ENCODE measurements at places on chromosomes 11 and 22. TPM values are rescaled to one million over a fixed set of nuclear protein-coding genes. Genes with fewer than 3 reads are reported as not detected.

The P2RY2 gene
- total RNA-seq, result 0.35 TPM

GRCh38 chr11:117316197-117316961, at the start of gene BACE1:
Gene BACE1, minus strand, starts transcription at chr11:117316256. Its CDS starts 461 bp downstream, at chr11:117315795.
- ATAC-seq, result peak; percentile 93

GRCh38 chr11:69750875-69751597, 24.1 kb downstream of the FGF4 start:
- no peak for ATAC-seq

The CCDC116 gene
- 1.3 TPM for total RNA-seq

DNA sequence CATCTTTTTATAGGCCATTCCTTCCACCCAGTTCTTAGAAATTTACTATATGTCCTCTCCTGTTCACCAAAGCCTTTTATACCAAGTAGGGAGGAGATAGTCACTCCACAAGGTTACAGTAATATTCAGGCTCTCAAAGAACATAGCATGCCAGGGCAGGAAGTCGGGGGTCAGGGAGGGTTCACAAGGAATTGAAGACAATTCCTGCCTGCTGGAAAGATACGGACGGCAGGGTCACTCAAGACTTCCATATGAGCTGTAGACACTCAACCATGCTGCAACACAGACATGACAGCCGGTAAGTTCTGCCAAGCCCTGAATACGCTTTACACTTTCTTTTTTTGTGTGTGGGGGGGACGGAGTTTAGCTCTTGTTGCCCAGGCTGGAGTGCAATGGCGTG, 700 bp downstream of the C22orf31 start:
- no peak for ATAC-seq

DNA sequence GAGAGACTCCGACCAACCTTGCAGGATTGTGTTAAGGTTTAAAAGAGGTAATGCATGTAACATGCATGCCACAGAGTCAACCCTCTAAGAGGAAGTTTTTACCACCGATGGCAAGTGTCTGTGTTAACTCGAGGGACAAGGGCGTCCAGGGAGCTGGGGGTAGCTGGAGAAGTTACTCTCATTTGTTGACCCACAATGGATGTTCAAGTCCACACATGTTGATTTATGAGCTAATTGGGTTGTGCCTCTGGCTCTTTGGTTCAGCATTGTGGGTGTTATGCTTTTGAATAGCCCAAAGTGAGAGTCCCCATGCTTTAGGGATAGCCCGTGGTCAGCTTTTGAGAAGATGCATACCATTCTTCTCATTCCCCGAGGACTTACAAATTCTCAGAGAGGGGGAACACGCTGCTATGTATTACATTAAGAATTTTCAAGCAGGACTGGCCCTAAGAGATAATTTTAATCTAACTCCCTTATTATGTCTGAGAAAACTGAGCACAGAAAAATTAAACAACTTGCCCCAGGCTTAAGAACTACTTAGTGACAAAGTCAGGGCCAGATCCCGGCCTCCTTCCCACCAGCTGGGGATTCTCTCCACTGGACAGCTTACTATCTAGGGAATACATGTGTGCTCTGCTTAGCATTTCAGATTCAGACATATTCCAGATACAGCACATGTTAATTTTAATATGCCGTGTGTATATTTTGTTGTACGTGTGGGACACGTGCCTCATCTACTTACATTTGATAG, 5.2 kb upstream of the PLET1 start:
- ATAC-seq, result no peak

GRCh38 chr22:48309115-48309705, 1518.5 kb downstream of the BRD1 start:
- no peak for ATAC-seq

The DEPDC7 gene
- 4.2 TPM for total RNA-seq

GRCh38 chr11:18730020-18730419, 4.0 kb upstream of the IGSF22 start:
- ATAC-seq, result no peak

- no peak for ATAC-seq
These were observed 202.8 kb upstream of the SEZ6L start for GRCh38 chr22:25966448-25966913.

The MS4A4A gene
- total RNA-seq, result 37.7 TPM

GRCh38 chr11:35389897-35390465, 29.4 kb downstream of the SLC1A2 start:
- no peak for ATAC-seq

Measured in gastroesophageal sphincter (tissue), 4 donors.